ENCODE measurements at places on chromosomes 6 and 20. TPM values are rescaled to one million over a fixed set of nuclear protein-coding genes. Genes with fewer than 3 reads are reported as not detected.

- no peak for DNase-seq
Measured at GRCh38 chr6:1984346-1984994, 260.9 kb downstream of the GMDS start.

DNA sequence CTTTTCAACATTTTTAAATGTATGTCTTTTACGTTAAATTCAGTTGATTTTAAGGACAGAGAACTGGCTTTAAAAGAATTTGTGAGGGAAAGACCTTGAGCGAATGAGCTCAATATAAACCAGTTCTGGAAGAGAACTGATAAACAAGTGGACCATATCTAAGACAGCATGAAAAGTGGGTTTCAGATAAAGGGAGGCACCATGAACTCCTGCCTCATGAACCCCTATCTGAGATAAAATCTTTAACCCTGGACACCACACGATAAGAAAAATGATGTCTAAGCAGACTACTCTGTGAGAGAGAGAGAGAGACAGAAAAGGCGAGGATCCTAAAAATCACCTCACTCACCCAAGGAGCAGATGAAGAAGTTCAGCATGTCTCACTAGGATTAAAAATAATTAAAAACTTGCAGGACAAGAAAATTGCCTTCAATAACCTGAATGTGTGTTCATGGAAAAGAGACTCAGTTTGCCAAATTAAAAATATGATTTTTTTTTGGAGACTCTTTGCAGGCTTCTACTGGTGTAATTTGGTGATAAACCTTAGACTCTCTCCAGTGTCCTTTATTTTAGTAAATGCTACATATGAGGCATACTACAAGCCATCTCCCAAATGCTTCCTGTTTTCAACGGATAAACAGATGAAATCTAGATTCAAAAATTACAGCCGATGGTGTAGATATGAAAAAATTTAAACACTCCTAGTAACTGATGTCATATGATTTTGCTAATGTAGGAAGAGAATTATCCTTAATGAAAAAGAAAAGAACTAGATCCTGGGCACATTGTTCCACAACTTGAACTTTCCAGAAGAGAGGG, 299.5 kb downstream of the ADGB start:
- DNase-seq, result no peak

SLC17A2 gene
- not detected for total RNA-seq

PTPN1 gene
- total RNA-seq, result 50.9 TPM

- DNase-seq, result no peak
Measured at GRCh38 chr6:33490621-33491020, 36.2 kb downstream of the ZBTB9 start.

GRCh38 chr20:10861619-10862018, 187.8 kb upstream of the JAG1 start:
- DNase-seq, result no peak

DNA sequence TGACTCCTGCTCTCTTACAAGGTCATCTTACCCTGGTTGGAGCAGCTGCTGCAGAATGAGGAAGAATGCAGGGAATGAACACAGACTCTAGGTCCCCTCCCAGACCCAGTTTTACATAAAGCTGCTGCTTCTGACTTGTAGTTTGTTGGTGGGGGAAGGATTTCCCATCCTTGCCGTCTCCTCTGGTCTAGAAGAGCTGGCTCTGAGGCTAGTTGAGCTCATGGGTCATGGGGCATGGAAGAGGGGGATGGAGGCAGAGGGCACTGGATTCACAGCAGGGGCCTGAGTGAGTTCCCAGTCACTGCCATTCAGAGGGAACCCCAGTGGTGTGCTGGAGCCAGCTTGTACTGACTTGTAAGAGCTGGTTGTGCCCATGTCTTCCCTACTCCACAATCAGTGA, 9.2 kb upstream of the GUCA1A start:
- DNase-seq, result no peak

MACROD2 gene
- 3.8 TPM for total RNA-seq

GRCh38 chr6:81031416-81031815, 721.1 kb downstream of the TENT5A start:
- no peak for DNase-seq

SLC22A2 gene
- total RNA-seq, result not detected

GRCh38 chr6:69705954-69706353, 90.9 kb downstream of the LMBRD1 start:
- DNase-seq, result no peak

DNA sequence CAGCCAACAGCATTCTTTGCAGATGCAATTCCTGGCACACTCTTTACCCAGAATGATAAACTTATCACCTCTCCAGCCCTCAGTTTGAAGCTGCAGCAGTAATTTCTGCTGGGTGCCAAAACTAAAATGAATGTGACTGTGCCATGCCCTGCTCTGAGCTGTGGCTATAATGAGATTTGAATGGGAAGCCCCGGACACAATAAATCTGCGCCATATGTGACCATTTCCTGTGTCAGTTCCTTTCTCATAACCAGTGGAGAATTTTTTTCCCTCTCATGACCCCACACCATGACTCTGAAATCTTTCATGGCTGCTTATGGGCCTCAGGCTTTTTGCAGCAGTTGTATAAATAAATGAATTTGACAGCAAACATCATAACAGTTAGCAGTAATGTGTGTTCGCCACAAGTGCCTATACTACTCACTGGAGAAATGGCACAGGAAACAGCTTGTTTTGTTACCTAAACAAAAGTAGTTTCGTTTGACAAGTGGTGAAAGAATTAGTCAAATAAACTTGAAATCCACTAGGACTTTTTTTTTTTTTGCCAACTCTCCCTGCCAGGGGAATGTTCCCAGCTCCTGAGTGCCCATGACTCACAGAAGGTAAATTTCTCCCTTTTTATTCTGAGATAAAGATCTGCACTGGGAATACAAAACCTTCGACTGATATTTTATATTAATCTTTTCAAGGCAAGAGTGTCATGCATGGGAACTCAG, 408.4 kb downstream of the PKHD1 start:
- DNase-seq, result no peak
